ENCODE measurements at places on chromosomes 4 and X. TPM values are rescaled to one million over a fixed set of nuclear protein-coding genes. Genes with fewer than 3 reads are reported as not detected.

GRCh38 chr4:54898056-54898562, 227.3 kb downstream of the KDR start:
- DNase-seq: no peak
- no peak overlapping the region for H3K4me3 ChIP-seq
- no peaks in the 10 kb centered on the region for H3K36me3 ChIP-seq

DNA sequence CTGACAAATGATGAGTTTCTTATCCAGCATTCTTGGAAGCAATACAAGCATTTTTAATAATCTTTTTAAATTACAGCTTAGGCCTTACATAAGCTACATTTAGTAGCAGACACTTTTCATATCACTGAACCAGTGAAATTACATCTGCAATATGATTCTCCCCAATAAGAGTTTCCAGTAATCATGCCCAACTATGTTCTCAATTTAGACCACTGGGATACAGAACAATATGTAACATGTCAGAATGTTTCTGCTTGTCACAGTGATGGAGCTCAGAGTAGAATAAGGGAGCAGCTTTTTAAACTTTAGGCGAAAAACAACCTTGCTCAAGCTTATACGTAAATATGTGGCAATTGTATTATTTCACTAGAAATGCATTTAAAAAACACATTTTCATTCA, 1132.2 kb downstream of the FAT4 start:
- H3K27ac ChIP-seq: no peak overlapping the region
- H3K36me3 ChIP-seq: no peaks in the 10 kb centered on the region
- DNase-seq: no peak
- H3K4me3 ChIP-seq: no peak overlapping the region

DNA sequence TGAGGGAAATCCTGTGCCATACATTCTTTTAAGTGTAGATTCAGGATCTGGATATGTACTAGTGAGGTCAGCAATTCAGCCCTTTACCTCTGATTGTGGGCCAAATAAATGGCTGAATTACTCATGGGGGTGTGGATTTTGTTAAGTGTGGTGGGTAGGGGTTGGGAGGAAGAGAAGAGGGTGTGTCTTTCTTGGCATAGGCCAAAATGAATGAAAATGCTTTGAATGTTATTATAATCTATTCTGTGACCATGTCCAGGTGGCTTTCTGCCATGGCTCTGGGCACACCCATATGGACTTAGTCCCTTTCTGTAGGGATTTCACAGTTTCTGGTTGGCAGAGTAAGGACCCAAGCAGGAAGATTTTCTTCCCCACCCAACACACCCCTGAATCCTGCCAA, 244.3 kb downstream of the CBR4 start:
- DNase-seq: peak; percentile 95
- peak overlapping the region; percentile 78 for H3K27ac ChIP-seq
- H3K36me3 ChIP-seq: peaks cover 6% of the 10 kb centered on the region
- H3K4me3 ChIP-seq: no peak overlapping the region

- no peaks in the 10 kb centered on the region for H3K36me3 ChIP-seq
- H3K4me3 ChIP-seq: peak overlapping the region; percentile 23
- peaks cover 49% of the 10 kb centered on the region for H3K27me3 ChIP-seq
- no peaks in the 10 kb centered on the region for H3K4me1 ChIP-seq
Measured at GRCh38 chr4:190020790-190021717, 6.0 kb downstream of the FRG2 start.

DNA sequence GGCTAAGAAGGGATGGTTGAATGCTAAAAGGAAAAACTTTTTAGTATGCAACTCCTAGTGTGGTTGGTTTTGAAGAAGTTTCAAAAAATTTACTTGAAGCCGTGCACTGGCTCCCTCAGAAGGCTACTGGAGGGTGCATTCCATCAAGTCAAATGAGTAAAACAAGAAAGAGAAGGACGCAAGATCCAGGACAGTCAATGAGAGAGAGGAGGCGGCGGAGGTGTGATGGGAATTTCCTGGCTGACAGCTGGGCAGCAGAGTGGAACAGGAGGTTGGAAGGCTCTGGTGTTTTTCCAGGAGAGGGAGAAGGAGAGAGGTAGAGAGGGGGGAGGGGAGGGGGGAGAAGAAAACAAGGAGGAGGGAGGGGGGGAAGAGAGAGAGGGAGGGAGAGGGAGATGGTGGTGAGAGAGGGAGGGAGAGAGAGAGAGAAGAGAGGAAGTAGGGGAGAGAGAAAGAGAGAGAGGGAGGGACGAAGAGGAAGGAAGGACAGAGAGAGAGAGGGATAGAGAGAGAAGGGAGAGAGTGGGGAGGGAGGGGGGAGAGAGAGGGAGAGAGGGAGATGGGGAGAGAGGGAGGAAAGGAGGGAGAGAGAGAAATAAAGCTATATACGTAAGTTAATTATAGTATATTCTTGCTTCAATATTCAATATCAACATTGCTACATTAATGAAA, 126.4 kb downstream of the SH3KBP1 start:
- no peak overlapping the region for H3K27ac ChIP-seq
- H3K4me3 ChIP-seq: no peak overlapping the region
- H3K27me3 ChIP-seq: no peaks in the 10 kb centered on the region
- peaks cover 7% of the 10 kb centered on the region for H3K4me1 ChIP-seq
- DNase-seq: no peak

DNA sequence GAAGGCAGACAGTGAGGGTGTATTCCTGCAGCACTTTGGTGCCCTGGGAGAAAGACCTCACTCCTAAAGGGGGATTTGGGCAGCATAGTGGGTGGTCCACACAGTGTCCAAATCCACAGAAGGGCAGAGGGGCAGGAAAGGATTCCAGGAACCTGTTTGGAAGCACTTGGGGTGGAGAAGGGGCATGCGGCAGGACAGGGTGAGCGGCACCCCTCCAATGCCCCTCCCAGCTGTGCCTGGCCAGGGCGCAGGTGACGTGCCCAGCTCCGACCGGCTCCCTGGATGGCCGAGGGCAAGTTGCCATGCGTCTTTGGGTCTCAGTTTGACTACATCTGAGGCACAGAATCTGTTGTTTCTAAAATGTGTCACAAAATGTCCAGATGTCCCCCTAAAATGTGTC, 66.5 kb upstream of the HMX1 start:
- no peaks in the 10 kb centered on the region for H3K36me3 ChIP-seq
- no peaks in the 10 kb centered on the region for H3K4me1 ChIP-seq
- no peak overlapping the region for H3K27ac ChIP-seq
- no peak overlapping the region for H3K4me3 ChIP-seq
- H3K27me3 ChIP-seq: no peaks in the 10 kb centered on the region

GRCh38 chr4:5712517-5712916, 1.5 kb downstream of the EVC start:
- peaks cover 34% of the 10 kb centered on the region for H3K4me1 ChIP-seq
- H3K4me3 ChIP-seq: peak overlapping the region; percentile 74
- H3K27ac ChIP-seq: peak overlapping the region; percentile 96
- peak; percentile 96 for DNase-seq
- H3K27me3 ChIP-seq: no peaks in the 10 kb centered on the region

DNA sequence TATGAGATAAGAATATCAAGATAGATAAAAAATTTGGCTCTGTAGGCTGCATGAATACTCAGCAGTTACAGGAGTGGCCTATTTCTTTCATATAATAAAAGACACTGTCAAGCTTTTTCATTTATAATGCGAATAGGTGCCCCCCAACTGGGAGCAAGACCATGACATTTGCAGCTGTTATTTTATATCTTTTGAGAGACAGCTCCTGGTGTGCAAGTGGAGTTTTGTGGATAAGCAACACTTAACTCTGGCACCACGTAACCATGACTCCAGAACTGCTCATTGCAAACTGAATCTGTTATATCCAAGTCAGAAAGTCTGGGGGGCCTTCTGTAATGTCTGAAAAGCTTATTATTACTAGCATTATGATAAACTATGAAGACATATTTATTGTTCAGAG, 1372.4 kb downstream of the C4orf33 start:
- H3K4me3 ChIP-seq: no peak overlapping the region
- DNase-seq: no peak
- no peaks in the 10 kb centered on the region for H3K36me3 ChIP-seq
- no peaks in the 10 kb centered on the region for H3K27me3 ChIP-seq
- H3K4me1 ChIP-seq: no peaks in the 10 kb centered on the region

DNA sequence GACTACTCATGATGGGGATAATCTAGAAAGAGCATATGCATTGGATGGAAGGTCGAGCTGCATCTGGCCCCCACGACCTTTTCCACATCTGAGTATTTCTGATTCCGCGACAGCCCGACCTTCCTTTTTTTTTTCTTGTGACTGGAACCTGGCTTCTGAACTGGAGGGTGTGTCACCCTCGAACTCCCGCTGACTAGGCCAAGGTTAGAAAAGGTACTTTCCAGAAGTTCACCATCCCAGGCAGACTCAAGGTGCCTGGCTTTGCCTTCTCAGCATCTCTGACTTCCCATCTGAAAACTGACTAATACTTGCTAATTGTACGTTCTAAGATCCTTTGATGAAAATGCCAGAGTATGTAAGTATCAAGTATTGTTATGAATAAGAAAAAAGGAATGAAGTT, 49.3 kb upstream of the CD40LG start:
- no peaks in the 10 kb centered on the region for H3K4me1 ChIP-seq
- H3K36me3 ChIP-seq: no peaks in the 10 kb centered on the region
- H3K4me3 ChIP-seq: no peak overlapping the region
- H3K27ac ChIP-seq: no peak overlapping the region
- no peaks in the 10 kb centered on the region for H3K27me3 ChIP-seq

The TLR6 gene
- 3.1 TPM for total RNA-seq

The EDA2R gene
- total RNA-seq: 25.3 TPM

The AFP gene
- 8.6 TPM for total RNA-seq

The FDCSP gene
- not detected for total RNA-seq
